ENCODE measurements at places on chromosomes 13 and 19.

- peak; percentile 74 for DNase-seq
These were observed 4.5 kb upstream of the RAB3A start for GRCh38 chr19:18208098-18208951.

DNA sequence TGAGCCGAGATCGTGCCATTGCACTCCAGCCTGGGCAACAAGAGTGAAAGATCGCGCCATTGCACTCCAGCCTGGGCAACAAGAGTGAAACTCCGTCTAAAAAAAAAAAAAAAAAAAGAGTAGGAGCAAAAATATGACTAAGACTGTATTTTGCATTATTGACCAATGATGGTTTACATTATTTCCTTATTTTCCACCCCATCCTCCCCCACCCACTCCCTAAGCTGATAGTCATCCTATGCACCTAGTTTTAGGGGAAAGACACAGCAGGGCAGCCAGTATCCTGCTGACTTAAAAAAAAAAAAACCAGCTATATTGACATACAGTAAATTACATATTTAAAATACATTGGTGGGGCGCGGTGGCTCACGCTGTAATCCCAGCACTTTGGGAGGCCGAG, 25.1 kb downstream of the VAV1 start:
- DNase-seq: no peak

- DNase-seq: no peak
These were observed 61.7 kb downstream of the RAP2A start for GRCh38 chr13:97495678-97496077.

DNA sequence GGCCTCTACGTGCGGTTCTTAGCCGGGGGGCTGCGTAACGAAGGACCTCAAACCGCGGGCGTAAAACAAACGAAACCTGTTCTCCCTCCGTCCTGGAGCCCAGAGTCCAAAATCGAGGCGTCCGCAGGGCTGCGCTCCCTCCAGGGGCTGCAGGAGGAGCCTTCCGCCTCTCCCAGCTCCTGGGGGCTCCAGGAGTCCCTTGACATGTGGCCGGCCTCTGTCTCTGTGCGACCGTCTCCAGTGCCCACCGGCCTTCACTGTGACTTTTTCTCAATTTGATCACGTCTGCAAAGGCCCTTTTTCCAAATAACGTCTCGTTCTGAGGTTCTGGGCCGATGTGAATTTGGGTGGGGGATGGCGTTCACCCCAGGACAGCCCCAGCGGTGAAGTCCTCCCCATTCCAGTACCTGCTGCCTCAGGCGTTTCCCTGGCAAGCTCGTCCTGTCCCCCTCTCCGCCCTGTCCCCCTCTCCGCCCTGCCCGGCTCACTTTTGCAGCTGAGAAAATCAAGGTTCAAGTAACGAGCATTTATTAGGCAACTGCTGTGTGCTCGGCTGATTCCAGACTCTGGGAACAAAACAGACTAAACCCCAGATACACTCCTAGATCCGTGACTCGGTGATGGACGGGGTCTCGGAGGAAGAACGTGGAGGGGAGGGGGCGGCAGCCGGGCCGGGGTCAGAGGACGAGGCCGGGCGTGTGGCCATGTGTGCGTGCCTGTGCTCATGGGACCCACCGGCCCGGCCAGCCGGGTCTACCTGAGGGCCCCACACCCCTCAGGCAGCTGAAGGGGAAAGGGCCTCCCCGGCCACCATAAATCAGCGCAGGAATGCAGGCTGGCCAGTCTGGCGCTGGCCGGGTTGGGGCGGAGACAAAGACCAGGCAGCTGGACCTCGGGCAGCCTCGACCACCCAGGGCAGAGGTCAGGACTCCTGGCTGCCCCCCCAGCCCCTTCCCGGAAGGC, 28.1 kb upstream of the WDR18 start:
- DNase-seq: no peak

DNA sequence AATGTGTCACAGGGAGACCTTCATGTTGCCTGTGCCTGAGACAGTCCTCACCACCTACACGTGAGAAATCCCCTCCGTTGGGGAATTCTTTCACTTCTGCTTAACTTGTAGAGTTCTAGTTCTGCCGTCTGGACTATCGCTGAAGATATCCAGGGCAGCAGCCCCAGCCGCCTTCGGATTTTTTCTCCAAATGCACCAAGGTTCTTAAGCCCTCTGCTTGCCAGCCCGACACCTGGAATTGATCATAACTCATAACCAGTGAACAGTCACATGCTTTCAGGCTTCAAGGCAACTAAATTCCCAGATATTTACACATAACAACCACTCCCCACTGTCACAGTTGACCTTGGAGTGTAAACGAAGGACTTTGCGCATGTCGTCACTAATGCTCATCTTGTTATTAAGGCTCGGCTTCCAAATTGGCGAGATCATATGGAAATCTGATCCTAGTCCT, 114.4 kb downstream of the RAB20 start:
- DNase-seq: no peak

DNA sequence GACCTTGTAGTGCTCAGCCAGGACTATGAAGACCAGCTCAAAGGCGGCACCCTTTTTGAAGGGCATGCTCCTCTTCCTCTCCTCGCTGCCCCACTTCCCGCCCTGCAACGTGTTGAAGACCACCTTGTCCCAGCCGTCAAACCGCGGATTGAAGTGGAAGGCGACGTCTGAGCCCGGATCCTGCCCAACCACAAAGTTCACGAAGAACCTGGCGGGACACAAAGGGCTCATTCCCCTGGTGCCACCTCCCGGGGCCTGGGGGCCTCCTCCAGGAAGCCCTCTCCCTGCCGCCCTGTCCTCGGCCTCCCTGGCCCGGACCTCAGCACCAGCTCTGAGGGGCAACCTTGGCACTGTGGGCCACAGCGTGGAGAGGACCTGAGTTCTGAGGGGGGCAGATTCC, 4.0 kb downstream of the LGALS4 start:
- DNase-seq: no peak

DNA sequence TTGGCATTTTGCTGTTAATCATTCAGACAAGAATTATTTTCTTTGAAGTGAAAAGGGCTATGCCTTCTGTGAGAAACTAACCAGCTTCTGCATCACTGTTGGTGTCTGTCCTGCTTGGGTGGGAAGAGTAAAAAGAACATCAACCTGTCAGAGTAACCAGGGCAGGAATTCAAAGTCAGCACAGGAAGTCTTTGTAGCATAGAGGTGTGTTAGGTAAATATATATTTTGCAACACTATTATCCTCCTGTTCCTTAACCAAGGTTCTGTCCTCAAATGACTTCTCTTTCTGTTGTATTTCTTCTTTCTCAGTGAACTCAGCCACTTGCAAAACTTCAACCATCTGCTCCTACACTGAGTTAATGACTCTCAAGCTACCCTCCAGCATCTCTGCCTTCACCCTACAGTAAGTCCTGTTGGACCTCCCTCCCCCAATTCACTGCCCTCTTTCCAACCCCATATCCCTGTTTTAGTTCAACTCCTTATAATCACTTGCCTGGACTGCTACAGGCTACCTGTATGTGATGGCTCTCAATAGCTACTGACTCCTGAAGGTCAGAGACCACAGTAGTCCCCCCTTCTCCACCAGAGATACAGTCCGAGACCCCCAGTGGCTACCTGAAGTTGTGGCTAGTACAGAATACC, 49.9 kb downstream of the SMAD9 start:
- no peak for DNase-seq

DNA sequence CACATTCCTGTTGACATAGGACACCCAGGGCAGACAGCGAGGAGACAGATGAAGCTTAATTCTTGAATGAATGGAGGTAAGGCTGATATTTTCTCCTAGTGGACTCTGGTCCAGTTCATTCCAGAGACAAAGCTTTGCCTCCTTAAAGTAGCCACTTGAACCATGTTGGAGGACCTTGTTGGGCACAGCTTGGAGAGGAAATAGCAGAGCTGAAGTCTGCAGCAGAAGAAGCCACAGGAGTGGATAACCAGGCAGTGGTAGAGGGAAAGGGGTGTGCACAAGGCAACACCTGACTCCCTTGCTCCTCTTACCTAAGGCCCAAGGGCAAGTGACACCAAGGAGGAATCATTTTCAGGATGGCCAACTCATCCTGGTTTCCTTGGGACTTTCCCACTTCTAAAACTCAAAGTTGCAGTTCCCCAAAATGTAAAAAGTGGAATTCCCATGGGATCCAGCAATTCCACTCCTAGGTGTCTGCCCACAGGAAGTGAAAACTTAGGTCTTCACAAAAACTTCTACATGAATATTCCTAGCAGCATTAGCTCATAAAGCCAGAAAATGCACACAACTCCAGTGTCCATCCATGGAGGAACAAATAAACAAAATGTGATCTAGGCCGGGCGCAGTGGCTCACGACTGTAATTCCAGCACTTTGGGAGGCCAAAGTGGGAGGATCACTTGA, 6.6 kb upstream of the RFX2 start:
- DNase-seq: no peak

DNA sequence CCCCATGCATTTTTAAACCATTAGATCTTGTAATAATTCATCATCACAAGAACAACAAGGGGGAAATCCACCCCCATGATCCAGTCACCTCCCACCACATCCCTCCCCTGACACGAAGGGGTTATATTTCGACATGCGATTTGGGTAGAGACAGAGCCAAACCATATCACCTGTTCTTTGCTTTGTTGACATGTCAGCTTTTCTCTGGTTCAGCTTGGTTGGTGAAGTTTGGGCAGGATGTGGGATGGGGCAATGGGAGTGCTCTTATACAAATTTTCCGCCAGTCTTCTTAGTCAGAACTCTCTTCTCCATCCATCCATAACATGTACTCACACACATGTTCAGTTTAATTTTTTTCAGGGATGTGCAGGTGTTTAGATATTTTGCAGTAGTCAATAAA, 12.9 kb downstream of the TPP2 start:
- DNase-seq: no peak
